HS-27A (cell line): ENCODE measurements at places on chromosomes 13 and 19.

GRCh38 chr13:57846600-57847173 lies 215.1 kb downstream of the PCDH17 start:
- no peak for DNase-seq

DNA sequence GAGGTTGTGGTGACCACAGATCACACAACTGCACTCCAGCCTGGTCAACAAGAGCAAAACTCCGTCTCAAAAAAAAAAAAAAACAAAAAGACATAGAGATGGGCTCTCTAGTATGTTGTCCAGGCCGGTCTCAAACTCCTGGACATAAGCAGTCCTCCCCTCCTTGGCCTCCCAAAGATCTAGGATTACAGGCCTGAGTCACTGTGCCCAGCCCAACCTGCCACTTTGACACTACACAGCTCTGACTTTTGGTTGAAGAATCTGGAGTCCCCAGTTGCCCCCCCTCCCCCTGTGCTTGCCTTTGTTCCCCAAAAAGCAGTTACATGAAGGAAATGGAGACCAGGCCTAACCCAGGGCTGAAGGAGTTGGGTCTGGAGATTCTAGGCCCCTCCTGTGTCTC lies 12.9 kb downstream of the CARM1 start:
- peak; percentile 57 for DNase-seq

GRCh38 chr13:45994752-45995151 lies 57.8 kb downstream of the ZC3H13 start:
- DNase-seq, result no peak

- no peak for DNase-seq
These were observed 915.9 kb downstream of the UQCRFS1 start for GRCh38 chr19:28297036-28297435.

DNA sequence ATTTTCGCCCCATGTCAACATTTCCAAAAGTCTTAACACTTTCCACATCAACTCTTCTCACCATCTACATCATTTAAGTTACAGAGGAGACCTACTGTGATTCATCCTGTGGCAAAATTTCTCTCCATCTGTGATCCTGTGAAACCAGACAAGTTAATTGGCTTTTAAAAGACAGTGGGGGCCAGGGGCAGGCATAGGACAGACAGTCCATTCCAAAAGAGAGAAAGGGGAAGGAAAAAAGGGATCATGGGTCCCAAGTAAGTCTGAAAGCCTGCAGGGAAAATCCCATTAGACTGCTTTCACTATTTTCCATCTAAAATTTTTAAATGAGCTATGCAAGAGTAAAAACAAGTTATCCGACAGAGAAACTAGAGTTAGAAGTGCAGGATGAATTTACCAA lies 121.0 kb downstream of the MRPL57 start:
- DNase-seq, result no peak

GRCh38 chr19:35931874-35932202 lies 4.3 kb upstream of the LRFN3 start:
- no peak for DNase-seq

GRCh38 chr13:21541980-21542379 lies 62.0 kb downstream of the MICU2 start:
- no peak for DNase-seq

DNA sequence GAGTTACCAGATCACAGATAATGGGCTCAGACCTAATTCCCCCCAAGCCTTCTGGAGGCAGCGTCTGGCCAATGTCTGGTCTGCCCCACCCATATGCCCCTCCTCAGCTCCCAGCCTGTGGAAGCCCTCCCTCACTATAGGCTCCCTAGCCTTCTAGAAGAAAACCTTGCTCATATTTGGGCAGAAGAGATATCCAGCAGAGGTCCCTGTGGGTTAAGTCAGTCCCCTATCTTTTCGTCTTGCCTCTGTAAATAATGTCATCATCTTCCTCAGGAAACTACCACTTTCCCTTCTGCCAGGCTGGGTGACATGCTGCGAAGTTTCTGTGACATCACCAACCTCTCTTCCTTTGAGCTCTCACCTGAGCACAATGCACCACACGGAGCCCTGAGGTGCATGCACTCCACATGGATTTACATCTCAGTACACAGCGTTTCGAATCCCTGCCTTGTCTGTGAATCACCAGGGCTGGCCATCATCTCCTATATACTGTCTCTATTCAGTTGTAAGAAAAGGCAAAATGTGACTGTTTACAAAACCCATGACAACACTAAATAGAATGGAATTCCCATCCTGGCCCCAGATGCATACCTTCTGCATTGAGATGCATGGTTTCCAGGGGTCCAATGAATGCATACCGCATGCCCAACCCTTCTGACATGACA lies 112.8 kb downstream of the CRYL1 start:
- no peak for DNase-seq

DNA sequence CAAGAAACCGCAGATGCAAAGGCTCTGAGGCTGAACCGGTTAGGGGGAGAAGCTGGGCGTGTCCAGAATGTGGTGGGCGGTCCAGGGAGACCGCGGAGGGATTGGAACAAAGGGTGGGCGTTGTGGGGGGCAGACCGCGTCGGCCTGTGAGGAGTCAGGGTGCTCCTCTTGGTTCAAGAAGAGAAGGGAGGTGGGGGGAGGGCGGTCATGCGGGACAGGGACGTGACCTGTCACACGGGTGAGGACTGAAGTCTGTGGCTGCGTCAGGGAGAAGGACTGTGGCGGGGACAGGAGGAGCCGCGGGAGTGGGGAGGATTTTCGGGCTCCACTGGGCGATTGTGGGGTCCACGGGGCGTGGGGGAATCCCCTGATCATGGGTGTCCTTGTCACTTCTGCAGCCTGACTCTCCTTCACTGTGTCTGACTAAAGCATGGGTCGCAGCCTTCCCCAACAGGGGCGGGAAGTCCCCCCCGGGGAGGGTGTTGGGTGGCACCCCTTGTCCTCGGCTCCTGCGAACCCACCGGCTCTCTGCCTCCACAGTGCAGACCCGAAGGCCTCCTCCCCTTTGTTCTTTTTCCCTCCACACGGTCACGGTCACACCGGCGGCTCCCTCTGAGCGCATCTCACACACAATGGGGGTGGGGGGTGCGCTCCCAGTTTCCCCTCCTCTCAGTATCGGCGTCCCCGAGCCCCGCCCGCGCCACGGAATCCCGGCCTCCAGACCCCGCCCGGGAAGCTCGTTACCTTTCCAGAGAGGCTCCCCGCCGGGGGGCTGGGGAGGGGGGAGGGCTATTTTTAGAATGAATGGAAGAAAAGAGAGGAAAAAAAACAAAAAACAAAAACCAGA lies 16.4 kb upstream of the KCNN1 start:
- DNase-seq, result no peak

DNA sequence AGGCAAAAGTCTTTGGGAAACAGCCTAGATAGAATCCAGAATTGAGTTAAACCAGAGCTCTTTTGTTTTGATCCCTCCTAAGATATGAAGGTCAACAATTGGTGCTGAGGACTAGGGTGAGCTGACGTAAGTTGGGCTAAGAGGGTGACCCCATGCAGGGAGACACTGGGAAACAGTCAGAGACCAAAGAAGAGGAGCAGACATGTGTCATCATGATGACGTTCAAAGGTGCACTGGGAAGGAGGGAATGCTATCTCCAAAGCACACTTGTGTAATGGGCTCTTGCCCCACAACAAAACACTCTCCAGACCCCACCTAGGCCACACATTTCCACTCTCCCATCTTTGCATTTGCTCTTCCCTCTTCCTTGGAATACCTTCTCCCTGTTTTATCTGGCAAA lies 481.4 kb downstream of the COG6 start:
- no peak for DNase-seq

GRCh38 chr13:32264407-32264806 lies 50.8 kb downstream of the ZAR1L start:
- DNase-seq, result no peak

GRCh38 chr13:83057119-83057518 lies 825.2 kb downstream of the SLITRK1 start:
- no peak for DNase-seq

DNA sequence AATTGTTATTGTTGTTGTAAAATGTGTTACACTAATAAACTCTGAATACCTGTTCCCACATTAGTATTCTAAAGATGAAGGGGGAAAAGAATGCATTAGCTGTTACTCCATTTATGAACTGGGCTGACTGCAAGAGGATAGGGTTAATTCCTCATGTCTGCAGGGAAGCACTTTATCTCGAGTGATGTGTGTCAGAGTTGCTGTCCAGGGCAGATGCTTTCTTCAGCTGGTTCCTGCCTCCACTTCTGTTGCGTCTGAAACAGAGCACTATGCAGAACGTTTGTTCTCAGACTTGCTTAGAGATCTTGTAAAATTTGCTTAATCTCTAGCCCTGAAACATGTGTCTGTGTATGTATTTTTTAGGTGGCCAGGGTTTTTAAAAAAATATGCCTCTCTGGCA lies 318.8 kb downstream of the SPRY2 start:
- DNase-seq, result no peak

DNA sequence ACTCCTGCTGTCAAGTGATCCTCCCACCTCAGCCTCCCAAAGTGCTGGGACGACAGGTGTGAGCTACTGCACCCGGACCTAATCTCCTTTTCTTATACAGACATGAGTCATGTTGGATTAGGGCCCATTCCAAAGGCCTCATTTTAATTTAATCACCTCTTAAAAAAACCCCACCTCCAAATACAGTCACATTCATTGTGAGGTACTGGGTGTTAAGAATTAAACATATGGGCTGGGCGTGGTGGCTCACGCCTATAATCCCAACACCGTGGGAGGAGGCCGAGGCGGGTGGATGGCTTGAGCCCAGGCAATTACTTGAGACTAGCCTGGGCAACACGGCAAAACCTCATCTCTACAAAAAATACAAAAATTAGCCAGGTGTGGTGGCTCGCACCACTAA lies 46.6 kb downstream of the PIN1 start:
- DNase-seq, result no peak

- DNase-seq, result no peak
These were observed 854.6 kb upstream of the MIR17HG start for GRCh38 chr13:90492872-90493271.

- DNase-seq, result no peak
These were observed 10.6 kb upstream of the LRRC25 start for GRCh38 chr19:18408053-18408476.

GRCh38 chr19:28297586-28298157 lies 915.3 kb downstream of the UQCRFS1 start:
- DNase-seq, result no peak

- DNase-seq, result no peak
These were observed 36.8 kb downstream of the N4BP2L1 start for GRCh38 chr13:32391101-32391619.

GRCh38 chr19:58558066-58558622 lies at the start of gene UBE2M:
UBE2M (minus strand) TSS chr19:58558611; CDS start chr19:58558381, 230 bp downstream.
- no peak for DNase-seq

DNA sequence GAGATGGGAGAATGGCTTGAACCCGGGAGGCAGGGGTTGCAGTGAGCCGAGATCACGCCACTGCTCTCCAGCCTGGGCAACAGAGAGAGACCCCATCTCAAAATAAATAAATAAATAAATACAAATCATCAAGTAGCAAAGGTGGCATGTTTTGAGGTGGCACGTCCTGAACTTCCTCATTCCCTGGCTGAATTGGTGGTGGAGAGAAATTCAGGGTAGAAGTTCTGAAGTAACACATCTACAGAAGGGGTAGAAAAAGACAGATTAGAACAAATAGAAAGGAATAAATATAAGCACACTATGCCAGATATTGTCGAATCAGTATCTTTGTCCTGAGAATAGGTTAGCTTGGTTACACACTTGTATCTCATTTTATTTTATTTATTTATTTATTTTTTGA lies 6.3 kb downstream of the IFI30 start:
- no peak for DNase-seq

GRCh38 chr19:12607631-12608030 lies 3.0 kb downstream of the ZNF490 start:
- no peak for DNase-seq

DNA sequence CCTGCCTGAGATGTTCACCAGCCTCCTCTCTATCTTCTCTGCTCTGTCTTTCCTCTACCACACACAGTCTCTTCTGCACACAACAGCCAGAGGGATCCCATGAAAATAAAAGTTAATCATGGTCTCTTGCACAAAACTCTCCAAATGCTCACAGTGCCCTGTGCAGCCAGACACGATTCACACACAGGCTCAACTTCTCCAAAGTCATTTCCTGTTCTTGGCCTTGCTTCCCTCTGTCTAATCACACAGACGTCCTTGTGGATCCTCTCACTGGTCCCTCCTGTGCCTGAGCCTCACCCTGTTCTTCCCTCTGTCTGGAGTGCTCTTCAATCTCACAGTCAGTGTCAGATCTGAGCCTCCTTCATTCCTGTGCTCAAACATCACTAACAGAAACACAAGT lies 7.8 kb downstream of the SIGLEC12 start:
- DNase-seq, result no peak

- no peak for DNase-seq
These were observed 36.6 kb upstream of the POMP start for GRCh38 chr13:28622286-28622685.

DNA sequence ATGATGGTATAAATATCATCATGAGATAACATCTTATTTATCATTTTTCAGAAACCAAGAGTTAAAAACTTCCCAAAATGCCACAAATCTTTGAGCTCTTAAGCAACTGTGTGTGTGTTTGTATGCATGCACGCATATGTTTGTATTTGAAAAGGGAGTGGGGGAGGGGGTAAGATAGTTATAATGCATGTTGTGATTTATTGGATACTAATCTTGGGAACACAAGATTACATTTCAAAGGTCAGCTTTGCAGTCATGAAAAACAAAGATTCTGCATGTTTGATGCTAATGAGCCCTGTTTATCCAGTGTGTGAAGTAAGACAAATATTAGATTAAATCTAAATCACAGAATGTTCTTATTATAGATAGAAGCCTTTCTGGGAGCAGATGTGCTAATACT lies 355.9 kb downstream of the DCT start:
- no peak for DNase-seq

- DNase-seq, result no peak
These were observed 482.0 kb downstream of the UQCRFS1 start for GRCh38 chr19:28730791-28731512.

GRCh38 chr13:114019367-114019766 lies 45.5 kb upstream of the C13orf46 start:
- DNase-seq, result no peak

GRCh38 chr13:26280822-26281221 lies 26.9 kb downstream of the CDK8 start:
- DNase-seq, result no peak

GRCh38 chr19:19122902-19123301 lies 15.4 kb downstream of the TMEM161A start:
- DNase-seq, result no peak

DNA sequence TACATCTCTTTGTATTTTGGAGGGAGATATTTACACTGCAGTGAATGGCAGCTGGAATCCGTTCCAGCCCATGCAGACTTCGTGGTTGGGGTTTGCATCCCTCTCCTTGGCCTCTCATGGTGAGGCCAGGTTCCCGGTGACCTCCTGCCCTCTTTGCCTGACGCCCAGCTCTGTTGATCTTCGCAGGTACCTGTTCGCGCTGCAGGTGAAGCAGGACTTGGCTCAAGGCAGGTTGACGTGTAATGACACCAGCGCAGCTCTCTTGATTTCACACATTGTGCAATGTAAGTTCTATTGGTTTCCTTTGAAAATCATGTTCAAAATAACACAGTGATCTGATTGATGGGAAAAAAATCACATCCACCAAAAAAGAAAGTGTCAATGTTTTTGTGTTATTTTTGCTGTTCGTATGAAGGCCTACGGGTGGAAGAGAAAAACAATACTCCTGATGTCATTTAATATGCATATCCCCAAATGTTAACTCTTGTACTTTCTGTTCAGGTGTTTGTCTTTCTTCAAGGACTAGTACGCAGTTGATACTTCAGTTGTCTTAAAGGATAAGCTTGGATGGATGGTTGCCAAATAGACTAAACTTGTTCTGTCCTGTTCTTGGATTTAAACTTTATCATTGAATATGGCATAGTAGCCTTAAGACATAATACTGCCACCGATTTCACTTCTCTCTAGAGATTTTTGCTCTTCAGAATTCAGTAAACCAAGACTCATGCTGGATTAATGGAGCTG lies 199.1 kb downstream of the STK24 start:
- DNase-seq, result no peak
